Hepatocyte (in vitro differentiated cells): ENCODE measurements at places on chromosomes 4 and X. TPM values are rescaled to one million over a fixed set of nuclear protein-coding genes. Genes with fewer than 3 reads are reported as not detected.

- no peaks in the 10 kb centered on the region for H3K36me3 ChIP-seq
- no peak for DNase-seq
- no peaks in the 10 kb centered on the region for H3K27me3 ChIP-seq
- no peak overlapping the region for H3K27ac ChIP-seq
- no peak overlapping the region for H3K4me3 ChIP-seq
- no peaks in the 10 kb centered on the region for H3K4me1 ChIP-seq
Measured at GRCh38 chrX:129025376-129025775, 497.9 kb downstream of the SMARCA1 start.

GRCh38 chr4:88353324-88353723, 25.3 kb upstream of the HERC6 start:
- no peaks in the 10 kb centered on the region for H3K27me3 ChIP-seq
- H3K27ac ChIP-seq: no peak overlapping the region
- no peaks in the 10 kb centered on the region for H3K36me3 ChIP-seq
- no peak for DNase-seq
- no peaks in the 10 kb centered on the region for H3K4me1 ChIP-seq

- no peaks in the 10 kb centered on the region for H3K4me1 ChIP-seq
- no peaks in the 10 kb centered on the region for H3K36me3 ChIP-seq
- H3K27me3 ChIP-seq: no peaks in the 10 kb centered on the region
- H3K27ac ChIP-seq: no peak overlapping the region
Measured at GRCh38 chr4:27057662-27058061, 197.0 kb downstream of the STIM2 start.

DNA sequence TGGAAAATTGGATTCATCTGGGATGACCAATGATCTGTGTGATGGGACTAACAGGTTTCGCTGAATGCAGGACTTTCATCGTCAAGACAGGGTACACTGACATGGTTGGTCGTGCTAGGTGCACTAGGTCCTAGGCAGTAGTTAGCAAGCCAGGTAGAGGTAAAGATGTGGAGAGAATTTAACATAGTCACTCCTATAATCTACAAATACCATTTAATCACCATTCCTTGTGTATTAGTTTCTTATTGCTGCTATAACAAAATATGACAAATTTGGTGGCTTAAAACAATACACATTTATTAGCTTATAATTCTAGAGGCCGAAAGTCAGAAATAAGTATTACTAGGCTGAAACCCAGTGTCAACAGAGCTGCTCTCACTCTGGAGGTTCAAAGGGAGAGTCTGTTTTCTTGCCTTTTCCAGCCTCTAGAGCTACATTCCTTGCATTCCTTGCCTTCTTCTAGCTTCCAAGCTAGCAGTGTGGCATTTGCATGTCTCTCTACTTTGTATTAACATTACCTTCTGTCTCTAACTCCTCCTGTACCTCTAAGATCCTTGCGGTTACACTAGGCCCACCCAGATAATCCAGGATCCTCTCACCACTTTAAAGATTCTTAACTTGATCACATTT, 98.7 kb upstream of the GRIA3 start:
- H3K36me3 ChIP-seq: no peaks in the 10 kb centered on the region
- DNase-seq: no peak
- H3K4me3 ChIP-seq: no peak overlapping the region
- H3K27me3 ChIP-seq: no peaks in the 10 kb centered on the region
- H3K27ac ChIP-seq: no peak overlapping the region

The REELD1 gene
- 0.44 TPM in 1 of 2 replicates, not detected in the other for polyA plus RNA-seq

The MMRN1 gene
- polyA plus RNA-seq: 1.1 TPM in 1 of 2 replicates, not detected in the other

The TBX22 gene
- polyA plus RNA-seq: 0.26 TPM in 1 of 2 replicates, not detected in the other

The TMEM31 gene
- 0.89 and 1.1 TPM in 2 replicates for polyA plus RNA-seq

The PNMA6A gene
- 11.8 and 12.4 TPM in 2 replicates for polyA plus RNA-seq

The SPANXN2 gene
- polyA plus RNA-seq: not detected in 2 replicates

The RS1 gene
- polyA plus RNA-seq: not detected in 2 replicates

The HAND2 gene
- 141 and 152 TPM in 2 replicates for polyA plus RNA-seq
